ENCODE measurements at places on chromosomes 1 and 21. TPM values are rescaled to one million over a fixed set of nuclear protein-coding genes. Genes with fewer than 3 reads are reported as not detected.

DNA sequence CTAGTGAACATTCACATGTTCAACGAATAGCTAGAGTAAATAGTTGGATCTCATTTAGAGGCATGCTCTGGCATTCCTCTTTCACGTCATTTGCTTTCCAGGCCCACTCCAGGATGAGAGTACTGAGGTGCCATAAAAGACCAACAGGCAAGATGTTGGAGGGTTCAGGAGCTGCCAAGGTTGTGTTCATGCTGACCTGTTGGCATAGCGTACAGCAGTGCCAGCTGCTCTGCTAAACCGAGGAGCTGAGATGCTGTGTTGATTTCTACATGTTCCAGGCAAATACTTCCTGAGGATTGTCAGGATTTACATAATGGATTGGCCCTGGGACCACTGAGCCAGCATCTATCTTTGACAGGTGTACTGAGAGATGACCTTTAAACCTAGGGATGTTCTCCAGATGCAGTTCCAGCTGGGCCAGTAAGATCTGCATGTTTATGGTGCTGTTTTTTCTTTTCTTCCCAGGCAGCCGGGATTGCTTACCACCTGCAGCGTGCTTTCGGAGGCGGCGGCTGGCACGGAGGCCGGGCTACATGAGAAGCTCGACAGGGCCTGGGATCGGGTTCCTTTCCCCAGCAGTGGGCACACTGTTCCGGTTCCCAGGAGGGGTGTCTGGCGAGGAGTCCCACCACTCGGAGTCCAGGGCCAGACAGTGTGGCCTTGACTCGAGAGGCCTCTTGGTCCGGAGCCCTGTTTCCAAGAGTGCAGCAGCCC lies 66.9 kb downstream of the DISC1 start:
- peaks cover 40% of the 10 kb centered on the region for H3K4me1 ChIP-seq
- H3K27ac ChIP-seq: no peak overlapping the region
- H3K27me3 ChIP-seq: peaks cover 3% of the 10 kb centered on the region
- no peaks in the 10 kb centered on the region for H3K36me3 ChIP-seq
- no peak overlapping the region for H3K4me3 ChIP-seq

GRCh38 chr1:67880056-67880601 lies 46.9 kb upstream of the GNG12 start:
- H3K36me3 ChIP-seq: no peaks in the 10 kb centered on the region
- DNase-seq: no peak
- no peak overlapping the region for H3K4me3 ChIP-seq
- H3K27ac ChIP-seq: no peak overlapping the region
- peaks cover 6% of the 10 kb centered on the region for H3K4me1 ChIP-seq

DNA sequence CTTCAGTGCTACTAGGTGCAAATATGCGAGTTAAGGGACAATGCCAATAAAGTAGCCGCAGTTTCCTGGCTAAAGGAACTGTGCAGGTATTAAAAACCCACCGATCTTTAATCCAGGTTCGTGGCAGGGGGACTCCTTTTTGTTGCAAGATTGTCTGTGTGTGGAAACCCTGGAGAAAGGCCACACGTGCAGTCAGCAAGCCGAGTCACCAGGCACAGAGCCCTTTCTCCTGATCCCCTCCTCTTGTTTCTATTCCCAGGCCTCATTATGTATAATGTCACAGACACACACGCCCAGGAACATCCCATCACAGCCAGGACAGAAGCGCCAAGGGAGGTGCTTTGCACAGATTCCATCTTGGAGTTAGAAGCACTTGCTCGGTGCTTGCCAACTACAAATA lies 528.9 kb downstream of the KIF26B start:
- H3K36me3 ChIP-seq: no peaks in the 10 kb centered on the region
- no peak overlapping the region for H3K27ac ChIP-seq
- peaks cover 4% of the 10 kb centered on the region for H3K27me3 ChIP-seq
- no peak overlapping the region for H3K4me3 ChIP-seq
- H3K4me1 ChIP-seq: peaks cover 24% of the 10 kb centered on the region

- no peak overlapping the region for H3K4me3 ChIP-seq
- no peaks in the 10 kb centered on the region for H3K27me3 ChIP-seq
- DNase-seq: no peak
- H3K27ac ChIP-seq: no peak overlapping the region
- no peaks in the 10 kb centered on the region for H3K36me3 ChIP-seq
These were observed 133.1 kb downstream of the VAV3 start for GRCh38 chr1:107831921-107832320.

DNA sequence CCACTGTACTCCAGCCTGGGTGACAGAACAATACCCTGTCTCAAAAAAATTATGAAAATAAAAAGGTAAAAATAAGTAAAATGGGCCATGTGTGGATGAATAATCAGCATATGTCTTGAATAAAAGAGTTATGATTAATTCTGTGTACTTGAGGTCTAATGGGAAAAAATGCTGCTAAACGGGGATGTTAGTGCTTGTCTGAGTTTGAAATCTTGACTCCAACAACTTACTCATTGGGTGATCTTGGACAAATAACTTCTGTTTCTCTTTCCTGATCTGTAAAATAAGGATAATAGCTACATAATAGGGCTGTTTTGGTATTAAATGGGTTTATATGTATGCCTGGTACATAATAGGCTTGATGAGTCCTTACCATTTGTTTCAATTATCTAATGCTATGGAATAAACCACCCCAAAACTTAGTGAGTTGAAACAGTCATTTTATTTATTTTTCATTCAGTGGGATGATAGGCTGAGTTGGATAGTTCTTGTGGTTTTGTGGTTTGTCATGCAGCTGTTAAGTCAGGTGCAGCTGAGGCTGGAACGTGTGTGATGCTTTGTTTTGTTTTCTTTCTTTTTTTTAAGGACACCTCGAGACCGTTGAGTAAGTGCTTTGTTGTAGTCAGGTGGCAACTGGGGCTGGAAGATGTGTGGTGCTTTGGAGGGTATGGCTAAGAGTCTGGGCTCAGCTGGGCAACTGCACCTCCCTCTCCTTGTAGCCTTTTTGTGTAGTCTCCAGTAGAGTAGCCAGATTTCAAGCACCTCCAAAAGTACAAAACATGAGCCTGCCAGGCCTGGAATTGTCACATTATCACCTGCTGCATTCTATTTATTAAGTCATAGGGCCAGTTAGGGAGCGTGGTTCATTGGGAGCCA lies 4.9 kb downstream of the MDM4 start:
- no peak for DNase-seq

- DNase-seq: no peak
- no peak overlapping the region for H3K27ac ChIP-seq
- peaks cover 3% of the 10 kb centered on the region for H3K27me3 ChIP-seq
- no peaks in the 10 kb centered on the region for H3K36me3 ChIP-seq
- peaks cover 9% of the 10 kb centered on the region for H3K4me1 ChIP-seq
These were observed 62.2 kb downstream of the LRRC40 start for GRCh38 chr1:70143048-70143659.

GRCh38 chr1:100736324-100736723 lies 16.8 kb downstream of the VCAM1 start:
- peaks cover 5% of the 10 kb centered on the region for H3K36me3 ChIP-seq
- no peak for DNase-seq
- no peak overlapping the region for H3K27ac ChIP-seq
- H3K4me1 ChIP-seq: peaks cover 17% of the 10 kb centered on the region

GRCh38 chr21:26136671-26137070 lies 33.9 kb downstream of the APP start:
- H3K27me3 ChIP-seq: no peaks in the 10 kb centered on the region
- no peak overlapping the region for H3K4me3 ChIP-seq
- no peak overlapping the region for H3K27ac ChIP-seq
- no peak for DNase-seq
- peaks cover 25% of the 10 kb centered on the region for H3K36me3 ChIP-seq

DNA sequence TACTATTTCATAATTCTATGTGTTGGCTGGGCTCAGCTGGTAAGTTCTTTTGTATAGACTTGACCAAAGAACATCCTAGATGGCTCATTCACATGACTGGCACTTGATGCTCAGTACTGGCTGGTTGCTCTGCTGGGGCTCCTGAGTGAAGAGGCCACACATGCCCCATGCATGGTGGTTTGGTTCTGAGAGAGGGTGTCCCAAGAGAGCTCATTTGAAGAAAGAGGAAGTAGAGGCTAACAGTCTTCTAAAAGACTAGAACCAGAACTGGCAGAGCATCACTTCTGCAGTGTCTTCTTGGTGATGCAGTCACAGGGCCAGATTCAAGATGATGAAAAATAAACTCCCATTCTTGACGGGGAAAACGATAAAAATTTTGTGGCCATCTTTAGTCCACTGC lies 5.2 kb upstream of the BACH1 start:
- no peak overlapping the region for H3K4me3 ChIP-seq
- H3K27ac ChIP-seq: no peak overlapping the region
- DNase-seq: no peak
- H3K36me3 ChIP-seq: no peaks in the 10 kb centered on the region

- H3K4me3 ChIP-seq: no peak overlapping the region
- peaks cover 8% of the 10 kb centered on the region for H3K27me3 ChIP-seq
- H3K27ac ChIP-seq: no peak overlapping the region
- no peak for DNase-seq
- H3K4me1 ChIP-seq: peaks cover 5% of the 10 kb centered on the region
These were observed 33.9 kb downstream of the EIF2D start for GRCh38 chr1:206578068-206578977.

- H3K4me3 ChIP-seq: no peak overlapping the region
- peaks cover 5% of the 10 kb centered on the region for H3K27me3 ChIP-seq
- H3K36me3 ChIP-seq: no peaks in the 10 kb centered on the region
- peaks cover 16% of the 10 kb centered on the region for H3K4me1 ChIP-seq
- no peak for DNase-seq
These were observed 5.5 kb downstream of the PTPN7 start for GRCh38 chr1:202154766-202155477.

DNA sequence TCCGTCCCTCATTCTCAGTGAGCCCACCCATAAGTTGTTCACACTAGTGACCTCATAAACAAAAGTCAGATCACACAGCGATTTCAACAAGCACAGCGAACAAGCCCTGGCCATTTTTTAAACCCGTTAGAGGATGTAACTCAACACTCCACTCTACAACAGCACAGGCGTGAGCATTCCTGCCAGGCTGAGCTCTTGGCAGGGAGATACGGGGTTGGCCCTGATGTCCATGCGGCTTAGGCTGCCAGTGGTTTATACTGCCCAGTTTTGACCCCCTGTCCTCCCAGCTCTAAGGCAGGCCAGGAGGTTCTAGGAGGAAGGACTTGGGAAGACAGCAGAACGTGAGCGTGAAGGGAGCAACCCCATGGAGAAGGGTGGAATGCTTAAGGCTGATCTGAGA lies 35.0 kb downstream of the PARP1 start:
- no peaks in the 10 kb centered on the region for H3K4me1 ChIP-seq
- DNase-seq: no peak
- no peak overlapping the region for H3K4me3 ChIP-seq
- peaks cover 23% of the 10 kb centered on the region for H3K36me3 ChIP-seq
- H3K27me3 ChIP-seq: no peaks in the 10 kb centered on the region
- H3K27ac ChIP-seq: no peak overlapping the region

- no peak overlapping the region for H3K4me3 ChIP-seq
- no peak overlapping the region for H3K27ac ChIP-seq
- no peaks in the 10 kb centered on the region for H3K27me3 ChIP-seq
These were observed 465.3 kb upstream of the PTBP2 start for GRCh38 chr1:96256130-96256790.

OR2T2 gene
- not detected for total RNA-seq

SMCP gene
- not detected for total RNA-seq

KLHDC7A gene
- total RNA-seq: 0.38 TPM

RCC1 gene
- 38.8 TPM for total RNA-seq

EDARADD gene
- total RNA-seq: 14.8 TPM

CYP4A11 gene
- not detected for total RNA-seq

ZYG11A gene
- total RNA-seq: 0.31 TPM

TMCO1 gene
- total RNA-seq: 95.0 TPM

Data from type B pancreatic cell (in vitro differentiated cells).